ENCODE measurements at places on chromosomes 6 and 20. TPM values are rescaled to one million over a fixed set of nuclear protein-coding genes. Genes with fewer than 3 reads are reported as not detected.
A peak's percentile ranks its signal among the peaks of the same experiment; 100 is the strongest.

DNA sequence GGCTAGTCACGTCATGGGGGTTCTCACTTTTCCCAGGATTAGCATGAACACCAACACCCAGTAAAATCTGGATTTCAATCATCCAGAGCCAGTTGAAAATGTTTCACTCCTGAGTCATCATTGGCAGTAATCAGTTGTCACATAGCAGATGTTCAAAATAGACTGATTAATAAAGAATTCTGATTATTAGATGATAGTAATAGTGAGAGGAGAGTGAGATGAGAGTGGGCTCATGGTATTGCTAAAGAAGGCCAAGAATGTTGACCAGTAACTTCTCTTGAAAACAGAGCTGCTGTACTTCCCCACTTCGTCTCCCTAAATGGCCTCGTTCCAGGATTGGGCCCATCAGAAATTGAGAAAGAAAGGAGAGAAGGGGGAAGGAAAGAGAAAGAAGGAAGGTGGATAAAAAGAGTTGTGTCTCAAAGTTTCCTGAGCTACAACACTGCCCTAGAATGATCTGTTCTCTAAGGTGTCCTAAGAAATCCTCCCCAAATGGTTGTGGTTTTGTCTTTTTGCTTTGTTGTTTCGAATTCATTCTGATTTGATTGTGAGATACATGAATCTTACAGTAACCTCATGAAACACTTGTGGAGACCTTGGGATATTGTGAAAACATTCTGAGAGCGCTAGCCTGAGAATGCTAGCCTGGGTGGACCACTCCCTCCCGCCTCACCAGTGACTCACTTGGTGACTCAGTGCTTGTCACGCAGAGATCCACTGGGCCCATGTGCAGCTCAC, 502.2 kb upstream of the JARID2 start:
- peaks cover 17% of the 10 kb centered on the region for H3K4me1 ChIP-seq
- no peaks in the 10 kb centered on the region for H3K27me3 ChIP-seq
- no peaks in the 10 kb centered on the region for H3K36me3 ChIP-seq
- no peak for DNase-seq
- H3K27ac ChIP-seq: no peak overlapping the region

DNA sequence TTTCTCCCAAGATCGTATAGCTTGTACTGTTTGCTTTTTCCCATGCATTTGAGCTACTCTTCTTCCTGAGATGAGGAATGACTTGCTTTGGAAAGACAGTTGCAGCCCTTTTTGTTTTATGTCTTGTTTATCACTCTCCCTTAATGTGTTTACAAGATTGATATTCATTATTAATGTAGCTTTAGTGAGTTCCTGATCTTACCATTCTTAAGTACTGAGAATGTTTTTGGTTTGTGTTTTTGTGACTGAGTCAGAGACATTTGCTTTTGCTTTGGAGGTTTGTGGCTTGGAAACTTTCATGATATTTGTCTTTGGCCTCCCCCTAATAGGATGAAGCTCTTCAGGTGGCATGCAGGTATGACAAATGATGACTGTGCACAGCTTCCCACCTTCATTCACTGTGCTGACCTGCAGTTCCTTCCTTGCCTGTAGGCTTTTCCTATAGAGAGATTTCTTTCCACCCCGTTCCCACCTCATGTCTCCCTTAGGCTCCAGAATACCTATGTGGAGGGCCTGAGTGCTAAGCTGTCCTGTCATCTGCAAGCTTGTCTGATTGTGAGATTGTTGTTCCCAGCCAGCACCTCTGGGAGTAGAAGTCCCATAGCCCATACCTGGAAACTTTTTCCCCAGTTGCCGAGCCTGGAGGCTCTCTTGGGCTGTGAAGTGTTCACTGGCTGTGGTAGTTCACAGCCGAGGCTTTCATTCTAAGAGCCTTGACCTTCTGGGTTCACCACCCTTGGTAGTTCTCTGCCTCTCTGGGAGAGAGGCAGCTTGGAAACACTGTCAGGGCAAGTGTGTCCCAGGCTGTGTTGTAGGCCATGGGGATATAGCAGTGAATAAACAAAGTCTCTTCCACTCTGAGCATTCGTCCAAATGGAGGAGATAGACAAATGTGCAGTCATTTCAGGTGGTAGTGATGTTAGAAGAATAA, 27.1 kb downstream of the CDS2 start:
- H3K4me3 ChIP-seq: no peak overlapping the region
- H3K36me3 ChIP-seq: peaks cover 3% of the 10 kb centered on the region
- no peak for DNase-seq

GRCh38 chr20:23970049-23970448, 18.5 kb downstream of the GGTLC1 start:
- H3K27ac ChIP-seq: no peak overlapping the region
- H3K36me3 ChIP-seq: no peaks in the 10 kb centered on the region
- H3K4me1 ChIP-seq: no peaks in the 10 kb centered on the region
- peak; percentile 1 for DNase-seq
- peaks cover 2% of the 10 kb centered on the region for H3K27me3 ChIP-seq

GRCh38 chr20:20207872-20208271, 155.5 kb downstream of the CFAP61 start:
- no peaks in the 10 kb centered on the region for H3K36me3 ChIP-seq
- H3K27ac ChIP-seq: no peak overlapping the region
- no peaks in the 10 kb centered on the region for H3K4me1 ChIP-seq

GRCh38 chr6:48835421-48835958, 627.6 kb downstream of the MMUT start:
- no peak overlapping the region for H3K4me3 ChIP-seq
- no peak overlapping the region for H3K27ac ChIP-seq
- no peak for DNase-seq

GRCh38 chr6:53107091-53107490, 41.5 kb downstream of the GCM1 start:
- H3K4me1 ChIP-seq: no peaks in the 10 kb centered on the region
- DNase-seq: no peak
- no peaks in the 10 kb centered on the region for H3K27me3 ChIP-seq
- H3K27ac ChIP-seq: no peak overlapping the region

- no peak for DNase-seq
- H3K4me3 ChIP-seq: peak overlapping the region; percentile 59
- peaks cover 72% of the 10 kb centered on the region for H3K27me3 ChIP-seq
- H3K27ac ChIP-seq: no peak overlapping the region
These were observed 867 bp downstream of the EBF4 start for GRCh38 chr20:2693286-2694007.

GRCh38 chr20:31565699-31566318, 39.3 kb upstream of the ID1 start:
- no peak overlapping the region for H3K4me3 ChIP-seq
- H3K4me1 ChIP-seq: peaks cover 9% of the 10 kb centered on the region
- peaks cover 66% of the 10 kb centered on the region for H3K36me3 ChIP-seq
- no peaks in the 10 kb centered on the region for H3K27me3 ChIP-seq

Gene ABT1
- 22.7 TPM for total RNA-seq

Data from thymus (tissue), 14 donors.